Stimulated activated CD4-positive, alpha-beta T cell treated with anti-CD3 and anti-CD28 coated beads, Interleukin-1b, Interleukin-23, amount 100 ng/mL, for 48 hours (primary cell): ENCODE measurements at places on chromosomes 6 and 20.

GRCh38 chr20:54590856-54591255 lies 115.5 kb downstream of the DOK5 start:
- no peak for DNase-seq

DNA sequence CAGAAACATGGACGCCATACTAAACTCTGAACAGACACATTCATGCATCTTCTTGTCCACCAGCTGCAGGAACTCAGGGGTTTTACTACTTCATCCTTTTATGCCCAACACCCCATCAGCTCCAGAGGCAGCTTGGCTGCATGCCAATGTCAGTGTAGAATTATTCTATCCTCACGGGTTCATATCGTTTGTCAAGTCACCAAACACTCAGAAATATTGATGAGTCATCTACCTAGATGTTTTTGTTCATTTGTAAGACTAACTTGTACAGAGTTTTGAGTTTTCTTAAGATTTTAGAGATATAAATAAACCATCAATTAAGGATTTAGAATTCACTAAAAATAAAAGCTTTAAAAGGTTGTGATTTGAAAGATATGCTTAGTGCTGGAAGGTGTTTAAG lies 590.7 kb upstream of the FLRT3 start:
- no peak for DNase-seq

GRCh38 chr20:1965520-1966351 lies 28.1 kb downstream of the PDYN start:
- DNase-seq = peak; percentile 86

DNA sequence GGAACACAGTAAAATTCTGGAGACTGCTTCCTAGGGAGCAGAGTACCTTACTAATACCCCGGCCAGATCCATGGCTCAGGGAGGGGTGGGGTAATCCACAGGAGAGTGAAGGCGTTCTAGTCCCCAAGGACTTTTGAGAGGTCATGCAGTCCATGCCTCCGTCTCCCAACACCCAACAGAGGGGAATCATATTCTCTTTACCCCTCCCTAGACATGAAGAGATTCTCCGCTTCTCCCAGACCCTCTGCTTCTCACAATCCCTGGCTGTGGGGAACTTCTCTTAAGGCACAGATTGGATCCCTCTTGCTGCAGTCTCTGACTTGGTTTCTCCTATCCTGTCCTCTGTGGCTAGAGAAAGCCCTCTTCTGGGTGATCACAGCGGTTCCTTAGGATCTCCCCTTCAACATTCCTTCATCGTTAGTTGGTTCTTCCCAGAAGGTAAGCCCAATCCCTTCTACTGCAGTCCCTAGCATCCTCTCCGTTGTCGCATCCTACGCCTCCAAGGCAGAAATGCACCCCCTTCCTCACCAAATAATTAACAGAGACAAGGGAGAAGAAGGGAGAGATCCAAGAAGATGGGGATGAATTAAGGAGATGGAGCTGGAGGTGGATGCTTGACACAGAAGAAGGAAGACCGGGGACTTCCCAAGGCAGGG lies 562 bp downstream of the GGT7 start:
- DNase-seq = no peak

DNA sequence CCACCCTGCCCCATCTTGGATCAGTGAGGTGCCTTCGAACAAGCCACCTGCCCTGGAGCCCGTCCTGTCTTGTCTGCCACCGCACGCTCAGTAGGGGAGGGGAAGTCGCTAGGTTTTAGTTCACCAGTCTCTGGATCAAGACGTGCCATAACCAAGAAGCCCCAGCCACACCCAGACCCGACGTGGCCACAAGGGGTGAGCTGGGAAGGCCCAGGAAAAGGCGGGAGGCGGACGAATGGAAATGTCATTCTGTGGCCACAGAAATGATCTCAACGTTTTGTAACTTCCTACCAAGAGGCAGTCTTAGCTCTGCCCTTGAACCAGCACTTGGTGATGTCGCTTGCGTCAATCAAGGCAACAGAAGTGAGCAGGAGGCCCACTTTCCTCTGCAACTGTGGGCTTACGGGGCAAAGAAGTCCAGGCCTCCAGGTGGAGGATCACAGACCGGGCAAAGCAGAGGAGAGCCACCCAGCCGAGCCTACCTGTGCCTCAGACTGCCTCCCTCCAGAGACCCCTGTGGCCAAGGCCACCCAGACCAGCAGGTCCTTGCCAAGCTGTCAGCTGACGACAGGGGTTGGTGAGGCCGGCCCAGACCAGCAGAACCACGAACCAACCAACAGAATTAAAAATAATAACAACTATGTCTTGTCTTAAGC lies 14.5 kb downstream of the GMEB2 start:
- no peak for DNase-seq

DNA sequence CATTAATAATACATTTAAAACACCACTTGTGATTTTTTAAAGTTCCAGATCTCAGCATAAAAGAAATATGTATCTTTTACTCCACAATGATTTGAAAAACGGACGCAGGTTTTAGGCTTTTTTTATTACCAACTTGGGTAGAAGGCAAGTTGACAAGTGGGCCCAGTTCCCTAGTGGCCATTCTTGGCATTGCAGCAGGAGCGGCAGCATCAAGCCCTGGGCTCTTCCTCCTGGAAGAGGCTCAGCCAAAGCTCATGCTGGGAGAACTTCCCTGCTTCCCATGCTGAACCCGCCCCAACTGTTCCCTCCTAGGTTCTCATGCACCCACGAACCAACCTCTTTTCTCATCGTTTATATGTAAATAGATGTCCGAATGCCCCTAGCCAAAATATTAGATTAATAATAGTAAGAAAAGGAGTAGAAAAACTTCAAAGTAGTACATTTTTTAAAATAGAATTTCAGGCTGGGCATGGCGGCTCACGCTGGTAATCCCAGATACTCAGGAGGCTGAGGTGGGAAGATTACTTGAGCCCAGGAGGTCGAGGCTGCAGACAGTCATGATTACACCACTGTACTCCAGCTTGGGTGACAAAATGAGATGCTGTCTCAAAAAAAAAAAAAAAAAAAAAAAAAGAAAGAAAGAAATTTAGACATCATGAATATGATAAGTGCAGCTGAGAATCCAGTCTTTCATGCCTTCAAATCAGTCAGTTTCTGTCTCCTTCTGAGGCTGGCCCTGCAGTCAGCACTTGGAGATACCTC lies 18.2 kb upstream of the MYB start:
- DNase-seq = peak; percentile 37

DNA sequence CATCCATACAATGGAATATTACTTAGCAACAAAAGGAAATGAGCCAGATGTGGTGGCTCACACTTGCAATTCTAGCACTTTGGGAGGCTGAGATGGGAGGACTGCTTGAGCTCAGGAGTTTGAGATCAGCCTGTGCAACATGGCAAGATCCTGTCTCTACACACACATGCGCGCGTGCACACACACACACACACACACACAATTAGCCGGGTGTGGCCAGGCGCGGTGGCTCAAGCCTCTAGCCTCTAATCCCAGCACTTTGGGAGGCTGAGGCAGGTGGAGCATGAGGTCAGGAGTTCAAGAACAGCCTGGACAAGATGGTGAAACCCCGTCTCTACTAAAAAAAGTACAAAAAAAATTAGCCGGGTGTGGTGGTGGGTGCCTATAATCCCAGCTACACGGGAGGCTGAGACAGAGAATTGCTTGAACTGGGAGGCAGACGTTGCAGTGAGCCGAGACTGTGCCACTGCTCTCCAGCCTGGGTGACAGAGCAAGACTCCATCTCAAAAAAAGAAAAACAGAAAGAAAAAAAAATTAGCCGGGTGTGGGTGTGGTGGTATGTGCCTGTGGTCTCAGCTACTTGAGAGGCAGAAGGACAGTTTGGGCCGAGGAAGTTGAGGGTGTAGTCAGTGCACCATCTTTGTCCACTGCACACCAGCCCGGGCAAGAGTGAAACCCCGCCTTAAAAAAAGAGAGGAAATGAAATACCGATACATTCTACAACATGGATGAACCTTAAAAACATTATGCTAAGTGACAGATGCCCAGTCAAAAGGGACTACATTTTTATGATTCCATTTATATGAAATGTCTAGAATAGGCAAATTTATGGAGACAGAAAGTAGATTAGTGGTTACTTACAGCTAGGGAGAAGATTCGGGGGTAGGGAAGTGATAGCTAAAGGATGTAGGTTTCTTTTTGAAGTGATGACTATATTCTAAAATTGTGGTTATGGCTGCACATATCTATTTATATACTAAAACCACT lies 52.5 kb downstream of the RBL1 start:
- peak; percentile 14 for DNase-seq

- DNase-seq = peak; percentile 57
Observed at GRCh38 chr6:35583893-35584688, 71.4 kb upstream of the TULP1 start.

- DNase-seq = no peak
Observed at GRCh38 chr6:17339308-17339670, 54.1 kb upstream of the CAP2 start.

GRCh38 chr6:169997930-169998218 lies 246.5 kb downstream of the ERMARD start:
- no peak for DNase-seq

GRCh38 chr20:55365745-55366144 lies 639.6 kb downstream of the CBLN4 start:
- DNase-seq = no peak

DNA sequence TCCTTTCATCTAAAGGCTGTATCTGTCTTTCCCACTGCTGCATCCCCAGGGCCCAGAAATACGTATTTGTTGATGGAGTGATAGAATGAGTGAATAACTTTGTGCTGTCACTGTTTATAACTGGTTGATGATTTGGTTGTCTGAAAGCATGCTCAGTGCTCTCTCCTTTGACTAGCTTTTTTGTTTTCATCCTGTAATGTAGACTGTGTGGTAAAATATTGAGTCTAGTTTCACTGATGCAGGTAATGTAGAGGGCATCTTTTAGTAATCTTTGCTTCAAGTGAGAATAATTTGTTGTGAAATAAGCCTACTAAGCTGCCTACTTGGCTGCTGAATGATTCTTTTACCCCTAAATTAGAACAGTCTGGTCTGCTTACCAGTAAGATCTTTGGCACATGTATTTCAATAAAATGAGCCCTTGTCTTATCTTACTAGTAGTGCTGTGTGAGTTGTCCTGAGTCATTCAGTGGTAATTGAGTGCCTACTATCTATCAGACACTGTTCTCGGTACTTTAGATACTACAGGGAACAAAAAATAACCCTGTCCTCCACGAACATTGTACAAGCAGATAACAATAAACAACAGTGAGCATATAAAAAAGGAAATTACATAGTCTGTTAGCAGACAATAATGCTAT lies 39.9 kb downstream of the MAPK14 start:
- no peak for DNase-seq

DNA sequence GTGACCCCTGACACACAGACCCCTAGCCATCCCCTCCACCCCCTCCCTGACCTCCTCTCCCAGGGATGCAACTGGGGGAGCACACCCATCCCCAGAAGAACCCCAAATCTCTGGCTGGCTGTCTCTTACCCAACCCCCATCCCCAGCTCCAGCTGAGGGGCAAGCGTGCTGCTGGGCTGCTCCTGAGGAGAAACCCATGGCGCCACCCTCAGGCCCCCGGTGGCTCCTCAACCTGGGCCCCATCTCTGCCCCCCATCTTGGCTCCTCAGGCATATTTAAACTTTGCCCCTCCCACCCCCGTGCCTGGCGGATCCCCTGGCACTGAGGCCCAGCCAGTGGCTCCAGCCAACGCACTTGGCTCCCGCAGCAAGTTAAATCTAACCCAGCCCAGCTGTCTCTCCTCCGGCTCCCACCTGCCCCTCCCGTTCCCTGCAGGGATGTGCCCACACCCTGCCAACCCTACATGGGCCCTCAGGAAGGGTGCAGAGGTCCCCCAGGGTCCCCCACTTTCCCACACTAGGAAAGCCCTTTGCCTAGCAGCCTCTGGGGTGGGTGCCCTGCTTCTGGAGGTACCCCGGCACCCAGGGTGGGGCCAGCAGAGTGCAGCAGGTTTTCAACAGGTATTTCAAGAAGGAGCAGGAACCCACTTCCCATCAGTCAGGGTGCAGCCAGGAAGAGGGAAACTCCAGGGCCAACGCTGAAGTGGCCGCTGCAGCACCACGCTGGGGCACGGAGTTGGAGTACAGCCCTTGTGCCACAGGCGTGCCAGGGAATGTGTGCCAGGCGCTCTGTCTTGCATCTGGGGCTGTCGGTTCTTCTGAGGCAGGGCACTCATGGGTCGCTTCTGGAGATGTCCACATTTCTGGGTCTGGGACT lies 5.3 kb upstream of the OSBPL2 start:
- no peak for DNase-seq

DNA sequence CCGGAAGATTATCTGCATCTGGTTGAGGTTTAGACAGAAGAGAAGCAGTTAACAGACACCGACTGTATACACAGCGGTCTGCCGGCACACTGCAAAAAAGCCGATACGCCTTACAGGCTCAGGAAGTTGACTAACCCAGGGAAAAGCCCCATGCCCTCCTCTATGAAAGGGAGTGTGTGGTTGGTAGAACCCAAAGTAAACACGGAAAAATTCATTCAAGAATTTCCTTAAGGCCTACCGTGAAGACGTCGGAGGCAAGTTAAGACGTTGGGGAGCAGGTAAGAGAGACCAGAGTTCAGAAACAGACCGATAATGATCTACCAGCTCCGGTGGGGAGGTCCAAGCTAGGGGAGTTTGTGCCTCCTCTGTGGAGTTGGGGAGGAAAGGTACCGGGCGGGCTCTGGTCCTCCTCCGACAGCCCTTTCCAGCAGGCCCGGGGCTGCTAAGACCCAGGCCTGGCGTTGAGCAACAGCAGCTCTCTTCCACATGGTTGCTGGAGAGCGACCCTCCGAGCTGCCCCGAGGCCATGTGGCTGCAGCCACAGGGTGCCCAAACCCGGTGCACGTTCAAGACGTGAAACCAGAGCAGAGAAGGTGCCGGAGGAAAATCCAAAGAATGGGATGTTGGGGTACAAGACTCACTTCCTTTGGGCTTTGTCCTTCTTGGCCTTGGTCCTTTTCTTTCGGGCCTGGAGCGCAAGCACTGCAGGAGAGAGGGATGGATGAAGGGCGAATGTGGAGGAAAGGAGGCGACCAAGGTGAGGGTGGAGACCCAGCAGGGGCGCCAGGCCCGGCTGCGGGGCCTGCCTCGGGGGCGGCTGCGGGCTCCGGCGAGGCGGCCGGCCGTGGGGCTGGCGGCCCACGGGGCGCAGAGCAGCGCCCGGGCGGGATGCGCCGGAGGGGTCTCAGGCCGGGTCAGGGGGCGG lies 809 bp downstream of the SRPK1 start:
- peak; percentile 58 for DNase-seq

- peak; percentile 72 for DNase-seq
Observed at GRCh38 chr6:53725791-53726575, 60.4 kb upstream of the KLHL31 start.

DNA sequence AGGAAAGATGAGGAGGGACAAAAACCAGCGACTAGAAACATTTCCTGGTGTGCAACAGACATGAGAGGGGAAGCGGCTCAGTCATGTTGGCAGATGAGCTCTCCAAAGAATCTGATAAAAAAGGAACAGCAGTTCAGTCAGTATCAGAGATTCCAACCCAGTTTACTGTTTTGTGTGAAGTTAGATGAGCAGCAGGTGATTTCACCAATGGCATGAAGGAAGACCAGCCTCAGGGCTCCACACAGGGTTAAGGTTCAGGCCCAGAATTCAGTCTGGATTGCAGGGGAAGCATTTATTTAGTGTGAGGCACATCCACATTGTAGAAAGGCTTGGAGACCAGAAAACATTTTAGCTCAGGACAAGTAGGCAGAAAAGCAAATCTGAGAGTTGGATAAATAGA lies 317.8 kb downstream of the C6orf118 start:
- no peak for DNase-seq
